ENCODE measurements at places on chromosomes 1 and 21. TPM values are rescaled to one million over a fixed set of nuclear protein-coding genes. Genes with fewer than 3 reads are reported as not detected.
A peak's percentile ranks its signal among the peaks of the same experiment; 100 is the strongest.

Gene RALGPS2
- total RNA-seq: 30.1 TPM

GRCh38 chr1:94981575-94981973, 54.7 kb upstream of the CNN3 start:
- DNase-seq: peak; percentile 56

- no peak for DNase-seq
These were observed 81.2 kb downstream of the ADCY10 start for GRCh38 chr1:167832693-167833092.

GRCh38 chr1:231694465-231695077, 68.0 kb downstream of the DISC1 start:
- DNase-seq: peak; percentile 26
